ENCODE measurements at places on chromosomes 11 and 22.

DNA sequence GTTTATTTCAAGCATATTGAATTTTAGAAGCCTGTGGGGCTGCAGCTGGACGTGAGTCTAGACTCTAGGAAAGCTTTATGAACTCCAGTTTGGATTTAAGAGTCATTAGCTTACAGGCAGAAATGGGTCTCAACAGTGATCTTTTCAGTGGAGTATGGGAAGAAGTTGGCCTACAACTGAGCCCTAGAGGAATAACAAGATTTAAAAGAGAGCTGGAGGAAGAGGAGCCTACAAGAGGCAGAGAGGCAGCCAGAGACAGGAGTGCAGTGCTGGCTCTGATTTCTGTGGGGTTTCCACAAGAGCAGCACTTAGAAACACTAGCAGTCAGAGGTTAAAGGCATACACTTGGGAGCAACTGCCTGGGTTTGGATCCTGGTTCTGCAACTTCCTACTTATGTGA is 17.9 kb downstream of the APOL5 start:
- peaks cover 29% of the 10 kb centered on the region for H3K36me3 ChIP-seq
- DNase-seq = no peak
- H3K27me3 ChIP-seq = no peaks in the 10 kb centered on the region
- H3K27ac ChIP-seq = no peak overlapping the region
- no peak overlapping the region for H3K4me3 ChIP-seq

GRCh38 chr11:87878373-87878825 is 296.8 kb downstream of the RAB38 start:
- H3K4me3 ChIP-seq = no peak overlapping the region
- DNase-seq = no peak
- H3K36me3 ChIP-seq = no peaks in the 10 kb centered on the region
- no peaks in the 10 kb centered on the region for H3K4me1 ChIP-seq
- H3K27ac ChIP-seq = no peak overlapping the region

DNA sequence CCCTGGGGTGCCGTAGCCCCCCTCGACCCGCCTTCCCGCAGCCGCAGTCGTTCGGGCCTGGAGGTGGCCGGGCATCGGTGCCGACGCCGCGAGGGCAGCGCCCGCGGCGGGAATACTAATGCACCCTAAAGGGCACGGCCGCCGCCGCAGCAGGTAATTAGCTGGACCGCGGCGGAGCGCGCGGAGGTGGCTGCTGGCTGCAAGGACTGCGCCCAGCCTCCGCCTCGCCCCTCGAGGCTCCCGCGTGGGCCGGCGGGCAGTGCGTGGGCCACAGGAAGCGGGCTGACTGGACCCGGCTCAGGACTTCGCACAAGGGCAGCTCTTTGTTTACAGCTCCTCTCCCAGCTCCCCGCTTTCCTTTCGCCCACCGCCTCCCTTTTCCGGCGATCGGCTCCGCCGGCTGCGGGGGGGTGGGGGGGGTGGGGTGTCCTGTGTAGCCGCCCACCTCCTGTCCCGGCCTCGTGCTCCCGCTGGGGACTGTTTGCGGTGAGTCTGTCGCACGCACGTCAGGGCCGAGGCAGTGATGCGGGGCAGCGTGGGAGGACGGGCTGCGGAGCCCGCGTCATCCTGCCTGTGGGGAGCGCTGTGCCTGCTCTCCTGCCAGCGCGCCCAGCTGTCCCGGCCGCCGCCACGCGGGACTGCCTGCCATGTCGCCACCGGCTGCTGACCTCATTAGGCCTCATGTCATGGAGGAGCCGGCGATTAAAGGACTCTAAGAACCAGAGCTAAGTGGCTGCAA is 53.2 kb downstream of the GRIK4 start:
- peaks cover 19% of the 10 kb centered on the region for H3K27me3 ChIP-seq
- peak; percentile 80 for DNase-seq
- H3K36me3 ChIP-seq = no peaks in the 10 kb centered on the region
- H3K4me3 ChIP-seq = peak overlapping the region; percentile 72
- peaks cover 16% of the 10 kb centered on the region for H3K4me1 ChIP-seq

GRCh38 chr22:26174280-26174679 is 5.0 kb downstream of the SEZ6L start:
- peak; percentile 91 for DNase-seq
- peaks cover 22% of the 10 kb centered on the region for H3K27me3 ChIP-seq
- H3K36me3 ChIP-seq = peaks cover 5% of the 10 kb centered on the region
- no peak overlapping the region for H3K27ac ChIP-seq

- H3K4me1 ChIP-seq = peaks cover 5% of the 10 kb centered on the region
- no peaks in the 10 kb centered on the region for H3K27me3 ChIP-seq
- H3K27ac ChIP-seq = no peak overlapping the region
Observed at GRCh38 chr11:11732116-11732515, 109.7 kb upstream of the USP47 start.

DNA sequence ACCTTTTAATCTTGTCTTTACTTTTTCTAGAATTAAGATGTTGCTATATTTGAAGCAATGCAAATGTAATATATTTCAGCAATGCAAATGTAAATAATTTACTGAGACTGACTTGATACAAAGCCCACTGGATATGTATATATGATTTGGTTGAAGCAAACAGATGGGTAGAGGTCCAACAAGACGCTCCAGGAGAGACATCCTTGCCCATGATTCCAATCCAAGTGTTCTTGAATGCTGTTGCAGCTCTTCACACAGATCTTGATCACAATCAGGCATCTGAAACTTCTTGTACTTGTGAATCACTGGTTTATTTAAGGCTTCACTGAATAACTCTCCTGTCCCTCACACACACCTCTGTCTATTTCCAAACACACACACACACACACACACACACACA is 507.0 kb downstream of the LRRC4C start:
- no peak for DNase-seq
- H3K27me3 ChIP-seq = no peaks in the 10 kb centered on the region
- no peak overlapping the region for H3K27ac ChIP-seq

Measured in endodermal cell (in vitro differentiated cells).